Astrocyte (in vitro differentiated cells and primary cell): ENCODE measurements at places on chromosomes 2 and 18. TPM values are rescaled to one million over a fixed set of nuclear protein-coding genes. Genes with fewer than 3 reads are reported as not detected.

Gene NEU4
- total RNA-seq = 0.09 and 0.22 TPM in 2 replicates

GRCh38 chr2:146850746-146851145, 994.1 kb upstream of the ACVR2A start:
- peak; percentile 91 for DNase-seq

DNA sequence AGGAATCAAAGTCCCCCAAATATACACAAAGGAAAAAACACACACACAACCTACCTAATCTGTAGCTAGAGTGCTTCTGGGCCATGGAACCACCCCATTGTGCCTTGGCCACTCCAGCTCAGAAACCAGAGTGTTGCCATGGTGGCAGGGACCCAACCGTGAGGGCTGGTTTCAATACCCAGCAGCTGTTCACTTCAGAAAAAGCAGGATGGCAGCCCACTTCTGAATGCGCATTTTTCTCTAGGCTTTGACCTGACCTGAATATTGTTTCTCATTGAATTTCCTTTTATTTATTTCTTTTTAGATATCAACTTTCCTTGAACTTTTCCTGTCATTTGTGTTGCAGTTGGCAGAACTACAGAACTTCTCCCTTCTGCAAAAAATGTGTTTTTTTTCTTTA, 43.0 kb upstream of the EHBP1 start:
- DNase-seq = no peak

DNA sequence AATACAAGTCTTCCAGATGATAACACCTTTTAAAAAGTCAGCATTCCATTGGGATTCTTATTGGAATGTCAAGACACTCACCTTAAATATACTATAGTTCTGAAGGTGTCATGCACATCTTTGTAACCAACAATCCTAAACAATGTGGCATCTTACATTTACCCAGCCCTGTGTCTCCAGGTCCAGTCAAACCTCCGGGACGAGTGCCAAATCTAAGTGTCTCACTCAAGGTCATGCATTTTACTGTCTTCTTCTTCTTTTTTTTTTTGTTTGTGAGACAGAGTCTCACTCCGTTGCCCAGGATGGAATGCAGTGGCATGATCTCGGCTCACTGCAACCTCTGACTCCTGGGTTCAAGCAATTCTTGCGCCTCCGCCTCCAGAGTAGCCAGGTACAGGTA, 206.9 kb upstream of the FAM98A start:
- no peak for DNase-seq

DNA sequence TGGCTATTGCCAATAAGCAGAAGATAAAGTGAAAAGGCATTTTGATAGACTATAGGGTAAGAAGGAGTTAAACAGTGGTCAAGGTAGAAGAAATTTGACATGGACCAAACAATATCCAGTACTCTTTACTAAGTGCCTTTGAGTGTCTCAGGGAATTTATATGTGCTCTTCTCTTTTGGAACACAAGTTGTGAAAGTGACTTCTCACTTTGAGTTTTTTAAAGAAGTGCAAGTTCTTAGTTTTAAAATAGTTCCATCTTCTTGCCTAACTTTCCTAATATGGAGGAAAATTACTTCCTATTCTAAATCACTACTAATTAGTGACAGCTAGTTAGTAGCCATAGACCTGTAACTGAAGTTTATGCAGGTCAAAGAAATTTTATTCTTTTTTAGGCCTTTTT, 63.4 kb downstream of the AFTPH start:
- no peak for DNase-seq

DNA sequence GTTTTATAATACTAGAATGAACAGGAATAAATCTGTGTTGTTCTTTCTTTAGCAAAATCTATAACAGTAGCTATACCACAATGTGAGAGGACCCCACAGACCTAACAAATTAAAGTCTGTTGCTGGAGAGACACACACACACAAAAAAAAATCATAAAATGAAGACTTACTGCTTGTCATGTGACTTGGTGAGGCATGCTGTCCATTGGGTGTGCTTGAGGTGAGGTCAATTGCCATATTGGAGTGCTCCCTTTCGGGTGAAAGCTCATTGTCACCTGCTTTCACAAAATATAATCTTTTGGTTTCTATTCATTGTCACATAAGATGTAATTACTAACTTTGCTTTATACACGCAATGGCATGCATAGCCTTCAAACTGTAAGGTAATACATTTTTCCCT, 3.9 kb downstream of the IKZF2 start:
- DNase-seq = no peak

DNA sequence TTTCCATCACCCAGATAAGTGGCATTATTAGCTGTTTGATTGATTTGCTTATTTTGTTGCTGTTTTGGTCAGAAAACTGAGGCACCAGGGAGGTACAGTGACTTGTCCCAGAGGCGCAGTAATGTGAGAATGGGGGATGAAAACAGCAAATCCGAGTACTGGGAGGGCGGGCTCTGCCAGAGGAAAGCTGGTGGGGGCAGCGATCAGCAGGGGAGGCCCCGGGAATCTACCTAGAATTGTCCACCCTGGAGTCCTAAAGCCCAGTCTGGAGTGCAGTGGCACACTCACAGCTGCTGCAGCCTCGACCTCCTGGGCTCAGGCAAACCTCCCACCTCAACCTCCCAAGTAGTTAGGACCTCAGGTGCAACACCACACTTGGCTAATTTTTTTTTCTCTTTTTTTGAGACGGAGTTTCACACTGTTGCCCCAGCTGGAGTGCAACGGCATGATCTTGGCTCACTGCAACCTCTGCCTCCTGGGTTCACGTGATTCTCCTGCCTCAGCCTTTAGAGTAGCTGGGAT, 17.0 kb upstream of the PTMA start:
- DNase-seq = no peak

DNA sequence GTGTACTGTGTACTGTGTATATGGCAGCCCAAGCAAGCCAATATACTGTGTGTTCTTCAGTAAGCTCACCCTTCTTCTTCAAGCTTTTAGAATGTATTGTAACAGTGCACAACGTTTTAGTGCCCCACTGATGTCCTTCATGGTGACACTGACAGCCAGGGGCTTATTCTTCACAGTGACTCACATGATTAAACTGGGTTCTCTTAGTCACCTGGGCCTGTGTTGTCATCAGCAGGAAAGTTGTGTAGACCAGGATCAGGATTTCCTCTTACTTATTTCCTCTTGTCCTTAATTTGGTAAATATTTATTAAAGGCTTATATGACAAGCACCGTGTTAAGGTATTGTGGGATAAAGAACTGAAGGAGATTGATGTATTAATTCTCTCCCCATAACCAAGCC, 67.9 kb upstream of the THOC1 start:
- no peak for DNase-seq
